A673 (cell line): ENCODE measurements at places on chromosomes 12 and 14. TPM values are rescaled to one million over a fixed set of nuclear protein-coding genes. Genes with fewer than 3 reads are reported as not detected.

SSTR1 gene
- 3.7 and 3.8 TPM in 2 replicates for total RNA-seq

POTEM gene
- not detected in 2 replicates for total RNA-seq

ARF6 gene
- total RNA-seq: 59.2 and 67.6 TPM in 2 replicates

LRRC9 gene
- not detected in 2 replicates for total RNA-seq

GALC gene
- total RNA-seq: 9.5 and 11.5 TPM in 2 replicates

ATL1 gene
- 9.8 and 11.4 TPM in 2 replicates for total RNA-seq

ISM2 gene
- total RNA-seq: 4.3 and 5.1 TPM in 2 replicates

LTBR gene
- 25.7 and 27.5 TPM in 2 replicates for total RNA-seq

KRT71 gene
- total RNA-seq: not detected in 2 replicates

CDC42BPB gene
- total RNA-seq: 103 and 106 TPM in 2 replicates

PYM1 gene
- total RNA-seq: 23.8 and 24.6 TPM in 2 replicates

LRP1-AS gene
- not detected in 2 replicates for total RNA-seq

TAS2R20 gene
- 2.7 and 3.0 TPM in 2 replicates for total RNA-seq

KLRD1 gene
- total RNA-seq: 0.02 and 0.31 TPM in 2 replicates

POTEG gene
- total RNA-seq: not detected in 2 replicates

PRICKLE1 gene
- 0.70 and 1.1 TPM in 2 replicates for total RNA-seq

AMDHD1 gene
- total RNA-seq: 0.50 and 1.1 TPM in 2 replicates

HECTD4 gene
- 45.3 and 52.1 TPM in 2 replicates for total RNA-seq

TEX22 gene
- total RNA-seq: 2.1 and 2.7 TPM in 2 replicates

OS9 gene
- 142 and 161 TPM in 2 replicates for total RNA-seq

TSPAN11 gene
- 20.9 and 28.0 TPM in 2 replicates for total RNA-seq

DBX2 gene
- 0.13 and 0.37 TPM in 2 replicates for total RNA-seq

EID3 gene
- 3.0 and 5.4 TPM in 2 replicates for total RNA-seq

RIMBP2 gene
- total RNA-seq: 0.95 and 1.0 TPM in 2 replicates

GCH1 gene
- total RNA-seq: 6.8 and 7.7 TPM in 2 replicates

OR4Q2 gene
- not detected in 2 replicates for total RNA-seq

TSPAN19 gene
- not detected in 2 replicates for total RNA-seq
